Hepatocyte (in vitro differentiated cells): ENCODE measurements at places on chromosomes 6 and 20. TPM values are rescaled to one million over a fixed set of nuclear protein-coding genes. Genes with fewer than 3 reads are reported as not detected.

TRIM15 gene
- total RNA-seq = 2.6 and 3.6 TPM in 2 replicates

GRCh38 chr6:42103753-42104094 is 38.7 kb downstream of the C6orf132 start:
- DNase-seq = no peak

DNA sequence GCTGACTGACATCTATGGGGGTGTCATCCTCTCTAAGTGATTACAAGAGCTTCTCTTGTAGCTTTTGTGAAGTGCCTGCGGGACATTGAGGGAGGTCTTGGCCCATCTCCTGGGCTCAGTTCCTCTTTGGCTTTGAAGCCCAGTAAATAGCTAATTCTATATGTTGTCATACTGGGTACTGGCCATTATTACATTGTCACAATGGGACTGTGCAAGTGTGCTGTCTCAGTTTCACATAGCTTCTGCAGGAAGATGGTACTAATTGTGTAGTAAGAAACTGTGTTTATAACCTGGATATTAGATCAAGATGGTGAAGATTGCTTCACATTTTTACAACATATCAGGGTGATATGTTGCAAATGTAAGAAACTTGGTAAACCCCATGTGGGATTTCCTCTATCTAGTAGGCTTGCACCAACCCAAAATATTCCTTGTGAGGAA is 19.9 kb downstream of the SPINT3 start:
- no peak for DNase-seq

DNA sequence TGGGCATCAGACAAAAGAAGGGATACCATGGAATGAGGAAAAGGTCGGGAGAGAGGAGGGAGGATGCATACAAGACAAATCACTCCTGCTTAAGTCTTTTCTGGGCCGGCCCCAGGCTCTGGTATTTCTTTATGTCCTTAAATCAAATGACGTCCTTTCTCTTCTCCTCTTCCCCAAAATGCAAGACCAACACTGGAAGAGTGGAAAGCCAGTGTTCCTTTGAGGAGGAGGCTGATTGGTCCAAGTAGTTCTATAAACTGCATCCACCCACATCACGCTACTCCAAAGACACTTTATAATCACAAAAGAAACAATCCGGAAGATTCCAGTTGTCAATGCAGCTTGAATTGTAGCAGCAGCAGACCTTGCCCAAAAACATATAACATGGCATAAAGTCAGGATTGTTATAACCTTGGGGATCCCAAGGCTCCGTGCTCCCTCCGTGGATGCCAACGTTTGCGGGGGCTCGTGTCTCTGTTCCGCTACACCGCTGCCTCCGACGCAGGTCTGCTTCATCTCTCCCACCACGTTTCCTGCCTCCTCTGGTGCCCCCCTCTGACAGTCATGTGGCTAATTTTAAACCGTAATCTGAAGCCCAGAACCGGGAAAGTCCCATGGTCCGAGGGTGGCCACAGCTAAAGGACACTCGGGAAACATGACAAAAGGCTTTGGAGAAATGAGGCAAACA is 47.1 kb downstream of the MCUR1 start:
- DNase-seq = peak; percentile 21
